G401 (cell line): ENCODE measurements at places on chromosomes 2 and 18.

DNA sequence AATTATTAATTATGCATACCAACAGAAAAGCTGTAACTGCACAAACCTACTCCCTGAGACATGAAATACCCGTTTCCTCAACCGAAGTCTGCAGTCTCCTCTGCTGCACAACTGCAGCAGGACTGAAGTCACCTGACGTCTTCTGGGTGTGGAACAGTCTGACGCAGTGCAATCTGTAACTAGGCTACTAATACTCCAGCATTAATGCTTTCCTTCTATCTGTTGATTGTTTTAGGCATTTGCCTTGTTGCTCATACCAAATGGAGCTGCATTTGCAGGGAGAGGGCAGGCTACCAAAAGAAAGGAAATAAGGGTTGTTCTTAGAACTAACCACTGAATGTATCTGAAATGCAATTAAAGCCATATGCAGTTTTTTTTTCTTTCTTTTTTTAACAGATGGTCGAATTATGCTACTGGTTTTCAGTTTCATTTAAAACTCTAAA, 40.1 kb downstream of the RTN4 start:
- DNase-seq = peak; percentile 91

GRCh38 chr18:76941284-76941683, 118.9 kb downstream of the ZNF236 start:
- DNase-seq = no peak

- DNase-seq = peak; percentile 46
Measured at GRCh38 chr2:134574611-134575330, 144.0 kb downstream of the TMEM163 start.

DNA sequence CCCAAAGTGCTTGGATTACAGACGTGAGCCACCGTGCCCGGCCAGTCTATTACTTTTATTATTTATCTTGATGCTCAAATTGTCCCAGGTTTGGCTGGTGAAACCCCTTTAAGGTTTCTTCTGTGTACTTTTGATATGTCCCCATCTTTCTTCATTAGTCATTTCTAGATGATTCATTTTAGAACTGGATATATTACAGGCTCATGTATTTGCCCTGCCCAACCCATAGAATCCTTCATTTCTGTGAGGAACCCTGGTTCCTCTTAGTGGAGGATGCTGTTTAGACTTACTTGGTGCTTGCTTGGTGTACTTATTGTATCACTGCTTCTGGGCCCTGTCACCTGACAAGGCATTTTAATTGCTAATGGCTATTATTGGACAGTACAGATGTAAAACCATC, 40.1 kb downstream of the KCMF1 start:
- no peak for DNase-seq

GRCh38 chr2:128793404-128793803, 474.7 kb upstream of the HS6ST1 start:
- DNase-seq = no peak

DNA sequence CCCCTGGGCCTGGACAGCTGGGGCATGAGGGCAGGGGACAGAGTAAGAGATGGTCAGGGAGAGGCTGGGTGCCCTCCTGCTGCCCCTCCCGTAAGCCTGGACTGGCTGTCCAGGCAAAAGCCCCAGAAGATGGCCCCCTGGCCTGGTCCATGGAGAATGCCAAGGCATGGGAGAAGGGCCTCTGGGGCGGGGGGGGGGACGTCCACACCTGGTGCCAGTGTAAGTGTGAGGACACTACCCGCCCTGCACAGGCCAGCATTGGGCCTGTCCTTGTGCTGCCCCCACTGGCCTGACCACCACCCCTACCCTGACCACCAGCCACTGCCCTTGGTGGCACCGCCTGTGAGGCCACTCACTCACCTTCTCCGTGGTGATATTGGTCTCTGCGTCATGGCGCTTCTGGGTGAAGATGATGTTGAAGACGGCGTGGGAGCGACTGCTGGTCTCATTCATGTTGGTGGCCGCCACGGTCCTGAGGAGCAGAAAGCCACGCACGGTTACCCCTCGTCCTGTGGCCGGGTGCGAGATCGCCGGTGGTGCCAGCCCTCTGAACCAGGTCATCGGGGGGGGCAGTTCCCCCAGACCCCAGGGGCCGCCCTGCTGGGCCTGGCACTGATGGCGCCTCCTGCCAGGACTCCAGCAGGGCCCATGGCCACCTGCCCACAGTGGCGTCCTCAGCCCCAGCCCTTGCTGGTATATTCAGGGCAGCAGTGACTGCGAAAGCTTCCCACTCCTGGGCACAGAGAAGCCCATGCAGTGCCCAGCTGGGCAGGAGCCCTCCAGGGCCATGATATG, 35.2 kb downstream of the KIF1A start:
- DNase-seq = no peak

GRCh38 chr2:125713533-125713932, 942.4 kb upstream of the GYPC start:
- no peak for DNase-seq

- peak; percentile 63 for DNase-seq
Measured at GRCh38 chr18:21851327-21851961, 110.9 kb downstream of the MIB1 start.

GRCh38 chr18:3152294-3152693, 67.5 kb downstream of the MYOM1 start:
- DNase-seq = no peak

- no peak for DNase-seq
Measured at GRCh38 chr2:205066081-205066480, 520.8 kb downstream of the PARD3B start.

- peak; percentile 73 for DNase-seq
Measured at GRCh38 chr2:175356901-175357300, 175.4 kb upstream of the ATP5MC3 start.

DNA sequence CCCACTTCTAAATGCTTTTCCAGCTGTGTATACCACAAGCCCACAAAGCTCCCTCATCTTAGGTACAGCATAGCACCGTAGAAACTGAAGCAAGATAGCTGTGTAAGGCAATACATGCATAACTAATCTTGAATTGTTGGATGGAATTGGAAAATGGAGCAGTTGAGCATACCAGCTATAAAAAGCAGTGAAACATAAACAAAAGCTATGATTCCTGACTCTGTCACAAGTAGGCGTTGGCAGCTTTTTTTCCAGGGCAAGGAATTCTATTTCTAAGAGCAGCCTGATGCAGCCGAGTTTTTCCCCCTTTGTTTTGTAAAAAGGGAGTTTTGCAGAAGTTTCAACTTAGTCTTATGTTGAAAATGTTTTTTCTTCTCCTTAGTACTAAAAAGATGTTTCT, 32.4 kb downstream of the MOGAT1 start:
- no peak for DNase-seq

DNA sequence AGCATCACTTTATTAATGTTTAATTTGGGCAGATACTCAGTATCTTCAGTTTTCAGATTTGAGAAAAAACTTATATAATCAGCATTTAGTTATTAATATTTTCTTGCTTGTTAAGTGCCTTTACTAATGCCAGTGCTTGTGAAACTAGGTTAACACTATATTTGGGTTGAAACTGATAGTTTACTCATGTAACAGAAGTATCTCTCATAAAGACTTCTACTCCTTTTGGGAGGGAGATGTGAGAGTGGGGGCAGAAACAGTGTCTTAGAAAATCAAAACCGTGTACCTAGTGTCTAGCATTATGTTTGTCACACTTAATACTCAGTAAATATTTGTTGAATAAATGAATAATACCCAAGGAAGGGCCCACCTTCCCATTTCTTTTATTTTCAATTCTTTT, 129.5 kb downstream of the MSTN start:
- DNase-seq = no peak

- no peak for DNase-seq
Measured at GRCh38 chr2:135820003-135820618, 16.9 kb downstream of the LCT start.

GRCh38 chr2:221370857-221371211, 201.3 kb downstream of the EPHA4 start:
- DNase-seq = no peak

DNA sequence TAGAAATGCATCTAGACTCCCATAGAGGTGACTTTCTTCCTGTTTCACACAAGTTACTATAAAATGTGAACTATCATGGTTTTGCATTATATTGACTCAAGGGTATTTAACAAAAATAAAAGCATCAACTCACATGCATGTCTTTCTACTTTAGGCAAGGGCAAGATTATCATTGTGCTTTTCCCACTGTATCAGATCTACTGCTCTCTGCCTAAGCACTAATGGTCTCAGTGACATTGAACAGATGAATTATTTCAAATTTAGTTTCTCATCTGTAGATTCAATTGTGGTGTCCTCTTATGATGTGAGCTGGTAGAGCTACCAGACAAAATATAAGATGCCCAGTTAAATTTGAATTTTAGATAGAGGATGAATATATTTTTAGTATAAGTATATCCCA, 113.9 kb downstream of the MTX2 start:
- DNase-seq = no peak

DNA sequence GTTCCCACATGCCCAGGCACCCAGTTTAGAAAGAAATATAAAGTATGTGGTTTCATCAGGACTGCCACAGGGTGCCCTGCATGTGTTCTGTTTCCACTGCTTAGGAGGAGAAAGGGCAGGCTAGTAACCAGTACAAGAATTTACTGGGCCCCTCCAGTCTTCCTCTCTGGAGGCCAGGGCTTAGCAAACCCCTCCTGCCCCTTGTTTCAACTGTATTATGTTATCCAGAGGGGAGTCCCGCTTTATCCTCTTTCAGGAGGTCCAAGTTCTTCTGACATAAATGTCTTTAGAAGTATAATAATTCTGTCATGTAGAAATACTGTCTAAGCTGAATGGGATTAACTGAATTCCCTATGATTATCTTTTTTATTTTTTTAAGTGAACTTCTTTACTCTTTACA, 132.1 kb downstream of the WDSUB1 start:
- DNase-seq = no peak

DNA sequence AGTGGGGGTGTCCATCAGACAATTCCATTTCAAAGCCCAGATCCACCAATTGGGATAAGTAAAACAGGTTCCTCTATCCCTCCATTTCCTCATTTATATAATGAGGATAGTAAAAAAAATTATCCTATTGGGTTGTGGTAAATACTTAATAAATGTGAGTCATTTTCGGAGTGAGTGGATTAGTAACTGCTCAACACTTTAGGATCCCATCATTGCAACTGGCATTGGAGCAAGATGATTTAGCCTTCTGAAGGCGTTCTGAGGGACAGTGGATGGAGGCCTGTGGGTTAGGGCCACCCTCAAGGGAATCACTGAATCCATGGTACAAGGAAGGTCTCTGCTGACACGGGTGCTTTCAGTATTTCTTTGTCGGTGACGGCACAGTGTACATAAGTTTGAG, 108.6 kb upstream of the FZD7 start:
- DNase-seq = no peak

DNA sequence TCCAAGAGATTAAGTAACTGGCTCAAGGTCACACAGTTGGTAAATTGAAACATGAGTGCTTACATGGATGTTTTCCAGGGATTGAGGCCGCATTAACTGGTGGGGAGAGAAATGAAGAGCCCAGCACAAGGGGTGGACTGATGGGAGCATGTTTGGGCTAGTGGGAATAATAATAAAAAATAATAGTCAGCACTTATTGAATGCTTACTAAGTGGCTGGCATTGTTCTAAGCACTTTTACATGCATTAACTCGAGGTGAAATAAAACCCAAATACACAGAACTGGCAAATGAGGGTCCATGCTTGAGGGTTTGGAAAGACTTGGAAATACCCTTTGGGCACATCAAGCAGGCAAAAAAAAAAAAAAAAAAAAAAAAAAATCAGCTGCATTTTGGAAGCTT, 34.0 kb upstream of the CDK5R2 start:
- no peak for DNase-seq

GRCh38 chr2:182047544-182047943, 61.9 kb downstream of the PPP1R1C start:
- no peak for DNase-seq

GRCh38 chr18:13159579-13159978, 59.0 kb upstream of the LDLRAD4 start:
- DNase-seq = peak; percentile 28

DNA sequence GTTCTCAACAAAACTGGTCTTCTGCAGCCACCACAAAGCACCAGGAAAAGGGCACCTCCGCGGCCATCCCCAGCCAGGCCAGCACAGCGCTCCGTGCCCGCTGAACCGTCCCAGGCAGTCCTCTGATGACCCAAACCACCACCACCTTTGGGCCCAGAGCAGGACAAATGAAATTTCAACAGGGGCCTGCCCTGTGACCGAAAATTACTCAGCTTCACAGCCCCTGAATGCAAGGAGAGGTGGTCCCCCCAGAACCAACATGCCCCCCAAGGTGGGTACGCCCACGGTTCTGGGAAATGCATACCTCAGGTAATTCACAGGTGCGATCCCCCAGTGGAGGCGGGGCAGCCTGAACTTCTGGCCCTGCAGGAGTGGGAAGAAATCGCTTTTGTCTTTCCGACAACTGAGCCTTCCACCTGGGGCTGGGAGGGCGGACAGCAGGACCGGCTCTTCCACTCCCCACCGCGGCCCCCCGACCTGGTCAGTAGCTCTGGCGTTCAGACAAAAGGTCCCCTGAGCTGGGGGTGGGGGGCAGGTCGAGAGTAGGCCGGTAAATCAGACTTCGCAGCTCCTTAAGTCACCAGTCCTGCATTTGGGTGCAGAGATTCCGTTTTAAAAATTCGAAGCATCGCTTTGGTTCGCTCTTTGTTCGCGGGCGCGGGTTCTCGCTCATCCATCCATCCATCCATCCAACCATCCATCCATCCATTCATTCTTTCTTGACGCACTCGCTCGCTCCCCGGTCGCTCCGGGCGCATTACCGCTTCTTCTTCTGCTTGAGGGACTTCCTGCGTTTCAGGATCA, 1.4 kb downstream of the ARL4C start:
- no peak for DNase-seq

GRCh38 chr2:201759567-201759966, 21.2 kb downstream of the ALS2 start:
- no peak for DNase-seq

- peak; percentile 60 for DNase-seq
Measured at GRCh38 chr2:96265349-96265839, 403 bp downstream of the TMEM127 start.

DNA sequence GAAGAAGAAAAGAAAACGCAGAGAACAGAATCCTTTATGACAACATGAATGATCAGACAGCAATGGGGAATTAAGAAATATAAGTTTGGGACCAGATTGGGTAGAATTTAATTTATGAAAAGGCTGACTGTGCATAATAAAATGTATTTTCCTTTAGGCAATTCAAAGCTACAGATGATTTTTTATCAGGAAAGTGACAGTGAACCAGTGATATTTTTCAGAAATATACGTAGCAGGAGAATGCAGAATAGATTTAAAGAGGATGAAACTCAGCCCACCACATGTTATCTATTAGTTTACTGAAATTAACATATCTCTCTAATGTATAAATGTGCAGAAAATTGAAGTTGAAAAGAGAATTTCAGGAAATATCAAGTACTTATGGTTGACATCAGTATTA, 110.0 kb downstream of the SCN2A start:
- DNase-seq = no peak

- DNase-seq = no peak
Measured at GRCh38 chr2:183060571-183061231, 17.8 kb upstream of the DUSP19 start.

GRCh38 chr2:240725671-240726070, 34.0 kb downstream of the AQP12A start:
- DNase-seq = no peak
